ENCODE measurements at places on chromosomes 11 and 22.
A peak's percentile ranks its signal among the peaks of the same experiment; 100 is the strongest.

DNA sequence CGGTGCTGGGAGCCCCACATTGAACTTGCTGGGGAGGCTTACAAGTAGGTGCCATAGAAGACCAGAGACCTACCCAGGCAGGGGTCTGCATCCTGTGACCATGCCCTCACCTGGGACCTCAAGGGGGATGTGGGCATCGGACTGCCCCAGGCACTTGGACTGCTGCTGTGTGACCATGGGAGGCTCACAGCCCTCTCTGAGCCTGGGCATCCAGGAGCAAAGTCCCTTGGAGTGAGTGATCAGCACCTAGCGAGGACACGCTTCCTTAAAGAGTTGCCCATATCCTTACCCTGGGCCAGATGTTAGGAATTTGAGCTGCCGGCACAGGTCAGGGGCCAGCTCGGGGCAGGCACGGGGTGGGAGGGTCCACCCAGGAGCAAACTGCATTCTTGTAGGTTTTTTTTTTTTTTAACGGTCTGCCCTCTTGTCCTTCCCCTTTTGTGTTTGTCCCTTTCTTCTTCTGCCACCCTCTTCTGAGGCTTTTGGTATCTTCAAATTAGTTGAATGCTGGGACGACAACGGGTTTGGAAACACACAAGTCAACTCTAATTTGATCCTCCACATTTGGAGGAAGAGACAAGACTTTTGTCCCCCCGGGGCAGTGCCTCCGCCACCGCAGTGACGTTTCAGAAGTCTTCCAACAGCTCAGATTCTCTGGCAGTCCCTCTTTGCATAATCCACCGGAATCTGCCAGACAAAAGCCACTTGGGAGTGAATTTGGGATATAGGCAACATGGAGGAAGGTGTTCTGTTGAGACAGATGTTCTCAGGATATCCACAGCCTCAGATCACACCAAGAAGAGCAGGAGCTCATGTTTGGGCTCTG lies 46.1 kb upstream of the LINC01488 start:
- no peak for DNase-seq

DNA sequence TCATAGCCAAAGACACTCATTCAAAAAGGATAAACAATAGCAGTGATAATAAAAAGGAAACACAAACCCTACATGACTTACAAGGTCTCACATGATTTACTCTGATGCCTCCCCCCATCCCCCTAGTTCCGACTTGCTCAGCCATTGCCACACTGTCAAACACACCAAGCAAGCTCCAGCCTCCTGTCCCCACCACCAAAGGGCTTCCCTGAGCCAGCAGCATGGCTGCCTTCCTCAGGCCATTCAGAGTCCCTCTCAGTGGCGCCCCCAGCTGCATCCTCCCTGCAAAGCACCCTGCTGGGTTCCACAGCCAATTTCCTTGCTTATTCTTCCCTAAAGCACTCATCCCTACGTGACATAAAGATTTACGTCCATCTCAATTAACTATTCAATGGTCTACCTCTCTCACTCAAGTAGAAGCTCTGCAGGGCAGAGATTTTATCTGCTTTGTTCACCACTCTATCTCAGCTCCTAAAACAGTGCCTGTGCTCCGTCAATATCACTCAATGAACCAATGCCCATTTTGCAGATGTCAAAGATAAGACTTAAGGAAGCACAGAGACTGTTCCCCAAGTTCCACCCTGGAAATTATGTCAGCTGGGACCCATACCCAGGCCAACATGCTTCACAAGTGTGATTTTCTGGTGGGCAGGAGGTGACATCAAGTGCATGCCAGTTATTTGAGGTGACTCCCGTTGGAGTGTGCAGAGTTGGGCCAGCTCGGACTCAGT lies 106.9 kb downstream of the SYN3 start:
- DNase-seq, result no peak

DNA sequence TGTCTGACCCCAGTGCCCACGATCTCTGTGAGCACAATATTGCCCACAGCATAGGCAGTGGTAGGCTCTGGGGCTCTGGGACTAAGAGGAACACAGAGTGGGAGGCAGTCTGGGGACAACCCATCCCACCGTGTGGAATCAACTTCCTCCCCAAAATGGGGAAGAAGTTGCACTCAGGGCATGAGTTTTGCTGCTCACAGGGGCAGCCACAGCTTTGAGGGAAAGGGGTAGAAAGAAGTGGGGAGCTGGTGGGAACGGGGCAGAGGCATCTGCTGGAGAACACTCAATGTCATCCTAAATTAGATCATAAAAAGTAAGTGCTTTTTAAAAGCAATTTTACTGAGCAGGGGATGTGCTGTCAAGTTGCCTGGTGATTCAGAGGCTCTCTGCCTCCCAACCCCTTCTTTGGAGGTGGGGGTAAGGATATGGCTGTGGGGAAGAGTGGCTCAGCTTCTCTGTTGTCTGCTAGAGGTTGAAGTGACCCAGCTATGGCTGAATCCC lies 233.8 kb upstream of the NCAM1 start:
- DNase-seq, result no peak

DNA sequence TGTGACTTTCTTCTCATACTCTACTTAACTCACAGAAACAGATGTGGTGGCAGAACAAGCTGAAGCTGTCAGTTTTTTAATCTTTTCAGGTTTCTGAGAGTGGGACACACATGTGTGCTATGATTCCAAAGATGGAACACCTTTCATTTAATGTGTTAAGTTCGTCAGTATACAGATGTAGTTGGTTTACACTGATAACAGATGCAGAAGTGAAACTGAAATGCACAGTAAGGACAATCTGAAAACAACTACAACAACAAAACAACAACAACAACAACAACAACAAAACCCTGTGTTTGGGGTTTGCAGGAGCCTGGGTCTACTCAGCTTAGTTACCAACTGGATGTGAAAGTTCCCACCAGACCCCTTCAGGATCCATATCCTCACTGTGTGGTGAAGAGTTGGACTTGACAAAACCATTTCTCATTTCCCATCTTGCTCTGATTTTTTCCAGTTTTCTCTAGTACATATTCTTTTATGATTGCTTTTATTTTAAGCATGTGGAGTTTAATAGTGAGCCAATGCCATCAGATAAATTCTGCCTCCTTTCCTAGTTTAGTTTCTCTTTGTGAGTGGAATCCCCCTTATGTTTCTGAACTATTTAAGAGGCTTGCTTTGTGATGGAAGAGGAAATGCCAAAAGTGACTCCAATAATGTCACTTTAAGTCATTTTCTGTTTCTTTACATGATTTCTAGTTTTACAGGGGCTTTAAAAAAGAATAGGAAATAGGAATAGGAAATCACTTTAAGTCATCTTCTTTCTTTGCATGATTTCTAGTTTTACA lies 47.8 kb downstream of the ARHGAP42 start:
- no peak for DNase-seq

- no peak for DNase-seq
These were observed 6.7 kb downstream of the TRIM29 start for GRCh38 chr11:120130991-120131760.

- DNase-seq, result no peak
These were observed 16.8 kb downstream of the RAB30 start for GRCh38 chr11:83054904-83055380.

DNA sequence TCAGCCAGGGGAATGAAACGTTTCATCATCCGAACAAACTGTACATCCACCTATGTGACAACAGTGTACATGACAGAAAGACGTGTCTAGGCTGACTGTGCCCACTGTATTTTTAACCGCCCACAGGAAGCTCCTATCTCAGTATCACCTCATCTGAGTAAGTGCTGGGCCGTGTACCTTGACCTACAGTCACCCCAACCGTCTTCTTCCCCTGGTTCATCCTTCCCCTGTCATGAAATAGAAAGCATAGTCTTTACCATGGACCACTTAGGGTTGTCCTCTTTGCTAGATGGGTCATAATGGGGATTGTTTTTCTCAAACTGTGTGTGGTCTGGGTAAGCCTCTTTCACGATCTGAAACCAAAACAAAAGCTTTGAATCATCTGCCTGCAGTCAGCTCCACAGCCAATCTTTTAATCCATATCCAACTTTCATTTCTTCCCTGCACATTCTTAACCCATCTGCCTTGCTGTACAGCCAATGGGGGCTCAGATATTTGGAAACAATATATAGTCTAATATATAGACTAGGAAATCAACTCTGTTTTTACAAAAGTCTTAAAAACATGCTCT lies 4.2 kb downstream of the THYN1 start:
- DNase-seq, result no peak

- DNase-seq, result no peak
These were observed 34.9 kb downstream of the RSPH14 start for GRCh38 chr22:23106906-23107367.

DNA sequence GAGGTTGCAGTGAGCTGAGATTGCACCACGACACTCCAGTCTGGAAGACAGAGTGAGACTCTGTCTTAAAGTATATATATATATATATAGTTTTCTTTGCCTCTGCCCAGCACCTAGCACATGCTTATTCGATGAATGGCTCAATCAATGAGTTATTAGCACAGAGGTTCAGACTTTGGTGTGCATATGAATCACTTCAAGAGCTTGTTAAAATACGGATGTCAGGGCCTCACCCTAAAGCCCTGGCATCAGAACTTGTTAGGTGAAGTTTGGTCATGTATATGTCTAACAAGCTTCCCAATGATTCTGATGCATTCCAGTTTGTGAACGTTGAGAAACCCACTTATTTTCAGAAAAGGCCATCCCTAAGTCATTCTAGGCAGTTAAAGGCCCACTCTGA lies 21.8 kb upstream of the TMEM86A start:
- DNase-seq, result no peak

- DNase-seq, result no peak
These were observed 4167.4 kb upstream of the OR11H1 start for GRCh38 chr22:11360632-11361031.

DNA sequence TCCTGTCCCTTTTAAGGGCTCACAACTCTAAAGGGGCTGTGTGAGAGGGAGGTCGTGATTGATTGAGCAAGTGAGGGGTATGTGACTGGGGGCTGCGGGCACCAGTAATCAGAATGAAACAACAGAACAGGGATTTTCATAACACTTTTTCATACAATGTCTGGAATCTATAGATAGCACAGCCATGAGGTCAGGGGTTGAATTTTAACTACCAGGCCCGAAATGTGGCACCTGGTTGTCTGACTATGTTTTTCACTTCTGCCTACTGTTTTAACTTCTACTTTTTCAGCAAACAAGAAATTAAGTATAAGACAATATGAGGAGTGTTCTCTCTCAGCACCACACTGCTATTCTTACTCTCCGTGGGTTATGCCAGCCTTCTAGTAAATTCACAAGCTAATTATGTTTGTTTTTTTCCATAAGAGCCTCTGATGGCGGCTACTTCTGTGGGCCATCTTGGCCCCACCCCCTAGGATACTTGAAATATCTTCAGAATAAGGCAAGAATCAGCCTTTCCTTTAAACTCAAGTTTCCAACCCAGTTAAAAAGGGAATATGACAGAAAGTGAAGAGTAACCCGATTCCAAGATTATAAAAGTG lies 552.8 kb upstream of the CHORDC1 start:
- DNase-seq, result no peak

DNA sequence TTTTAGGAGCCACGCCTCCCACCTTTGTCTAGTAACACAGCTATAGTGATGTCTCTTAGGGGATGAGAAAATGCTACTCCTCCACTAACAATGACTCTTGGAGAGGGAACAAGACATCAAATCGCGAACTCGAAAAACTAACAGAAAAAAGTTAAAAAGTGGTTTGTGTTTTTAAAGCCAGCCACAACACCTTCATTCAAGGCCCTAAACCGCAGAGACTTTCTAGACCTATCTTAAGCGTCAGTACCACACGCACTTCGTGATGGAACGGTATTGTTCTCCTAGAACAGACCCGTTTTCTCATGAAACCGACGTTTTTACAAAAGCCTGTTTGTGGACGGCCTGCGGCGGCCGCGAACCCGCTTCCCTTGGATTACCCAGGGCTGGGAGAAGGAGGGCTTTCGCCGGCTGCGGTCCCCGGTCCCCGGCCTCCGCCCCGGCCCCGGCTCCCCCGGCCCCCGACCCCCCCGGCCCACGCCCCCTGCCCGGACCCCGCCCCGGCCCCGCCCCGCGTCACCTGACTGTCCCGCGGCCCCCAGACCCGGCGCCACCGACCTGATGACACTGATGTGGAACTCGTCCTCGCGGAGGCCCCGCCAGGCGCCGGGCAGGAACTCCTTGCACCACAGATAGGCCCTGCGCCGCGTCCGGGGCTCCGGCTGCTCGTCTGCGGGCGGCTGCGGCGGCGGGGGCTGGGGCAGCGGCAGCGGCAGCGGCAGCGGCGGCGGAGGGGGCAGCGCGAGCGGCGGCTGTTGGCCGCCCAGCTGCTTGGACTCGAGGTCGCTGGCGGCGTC lies 718 bp downstream of the CHKA start:
- no peak for DNase-seq

GRCh38 chr11:68999093-68999747 lies 13.8 kb downstream of the MRGPRF start:
- no peak for DNase-seq

GRCh38 chr22:37862570-37863325 lies 13.5 kb downstream of the EIF3L start:
- DNase-seq, result no peak

DNA sequence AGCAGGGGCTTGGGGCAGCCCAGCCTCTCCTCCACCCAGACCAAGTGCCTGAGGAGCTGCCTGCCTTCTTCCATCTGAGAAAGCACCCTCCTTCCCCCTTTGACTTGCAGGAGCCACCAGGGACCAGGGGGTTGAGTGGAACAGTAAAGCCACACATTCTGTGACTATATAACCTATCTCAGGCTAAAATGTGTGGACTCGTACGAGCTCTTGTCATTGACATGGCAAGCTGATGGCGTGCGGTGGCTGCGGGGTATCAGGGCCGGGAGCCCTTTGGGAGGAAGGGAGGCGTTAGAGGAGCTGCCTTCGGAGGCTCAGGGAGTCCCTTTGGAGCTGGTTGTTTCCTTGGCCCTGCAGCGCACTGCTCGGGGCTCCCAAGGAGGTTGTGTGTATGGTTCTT lies 84.5 kb downstream of the CEP164 start:
- DNase-seq, result no peak

DNA sequence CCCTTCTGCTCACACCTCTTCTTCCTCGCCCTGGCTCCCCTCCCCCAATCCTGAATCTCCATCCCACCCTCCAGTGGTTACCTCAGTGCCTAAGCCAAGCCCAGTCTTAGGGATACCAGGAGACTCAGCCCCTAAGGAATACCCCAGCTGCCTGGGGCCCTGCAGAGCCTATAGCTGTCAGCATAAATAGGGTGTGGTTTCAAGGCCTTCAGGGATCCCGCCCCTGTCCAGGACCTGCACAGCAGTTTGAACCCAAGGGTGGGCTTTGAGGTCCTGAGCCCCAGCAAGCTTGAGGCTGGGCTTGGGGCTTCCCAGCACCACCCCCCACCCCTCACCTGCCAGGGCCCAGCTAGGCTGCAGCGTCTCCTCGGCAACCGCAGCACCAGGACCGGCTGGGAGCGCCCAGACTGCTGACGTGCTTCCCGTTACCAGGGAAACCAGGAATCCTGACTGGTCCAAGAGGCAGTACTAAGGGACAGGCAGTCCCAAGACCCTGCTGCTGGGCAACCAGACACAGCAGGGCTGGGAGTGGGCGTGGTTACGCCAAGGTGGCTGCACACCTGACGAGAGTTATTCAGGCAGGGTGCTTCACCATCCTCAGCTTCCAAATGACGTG lies 13.7 kb downstream of the APBB1 start:
- DNase-seq, result peak; percentile 64

DNA sequence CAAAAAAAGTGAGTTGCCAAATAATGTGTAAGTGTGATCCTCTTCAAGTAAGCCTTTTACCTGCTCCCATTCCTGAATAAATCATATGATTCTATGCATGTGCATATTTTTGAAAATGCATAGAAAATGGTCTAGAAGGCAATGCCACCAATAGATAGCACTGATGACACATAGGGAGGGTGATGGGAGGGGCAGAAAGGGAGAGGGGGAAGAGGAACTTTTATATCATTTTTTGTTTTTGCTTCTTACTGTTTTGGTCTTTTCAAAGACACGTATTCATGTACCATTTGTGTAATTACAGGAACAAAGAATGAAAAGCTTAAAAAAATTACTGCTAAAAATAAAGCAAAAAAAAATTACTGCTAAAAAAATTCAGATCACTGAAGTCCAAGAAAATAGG lies 60.8 kb downstream of the C11orf58 start:
- DNase-seq, result no peak
